ENCODE measurements at places on chromosomes 7 and 10.

GRCh38 chr10:18235477-18235876, 95.3 kb downstream of the CACNB2 start:
- DNase-seq: no peak

- DNase-seq: no peak
Measured at GRCh38 chr7:99253369-99253768, 19.3 kb upstream of the MYH16 start.

- DNase-seq: no peak
Measured at GRCh38 chr7:95139922-95140321, 184.4 kb downstream of the PON1 start.

GRCh38 chr10:78007172-78007571, 22.1 kb downstream of the POLR3A start:
- DNase-seq: no peak

GRCh38 chr10:101780818-101781654, 2.2 kb downstream of the NPM3 start:
- DNase-seq: peak; percentile 82

- DNase-seq: no peak
Measured at GRCh38 chr7:133633055-133633454, 380.2 kb downstream of the EXOC4 start.

- DNase-seq: no peak
Measured at GRCh38 chr10:79275431-79275851, 71.8 kb upstream of the PPIF start.

DNA sequence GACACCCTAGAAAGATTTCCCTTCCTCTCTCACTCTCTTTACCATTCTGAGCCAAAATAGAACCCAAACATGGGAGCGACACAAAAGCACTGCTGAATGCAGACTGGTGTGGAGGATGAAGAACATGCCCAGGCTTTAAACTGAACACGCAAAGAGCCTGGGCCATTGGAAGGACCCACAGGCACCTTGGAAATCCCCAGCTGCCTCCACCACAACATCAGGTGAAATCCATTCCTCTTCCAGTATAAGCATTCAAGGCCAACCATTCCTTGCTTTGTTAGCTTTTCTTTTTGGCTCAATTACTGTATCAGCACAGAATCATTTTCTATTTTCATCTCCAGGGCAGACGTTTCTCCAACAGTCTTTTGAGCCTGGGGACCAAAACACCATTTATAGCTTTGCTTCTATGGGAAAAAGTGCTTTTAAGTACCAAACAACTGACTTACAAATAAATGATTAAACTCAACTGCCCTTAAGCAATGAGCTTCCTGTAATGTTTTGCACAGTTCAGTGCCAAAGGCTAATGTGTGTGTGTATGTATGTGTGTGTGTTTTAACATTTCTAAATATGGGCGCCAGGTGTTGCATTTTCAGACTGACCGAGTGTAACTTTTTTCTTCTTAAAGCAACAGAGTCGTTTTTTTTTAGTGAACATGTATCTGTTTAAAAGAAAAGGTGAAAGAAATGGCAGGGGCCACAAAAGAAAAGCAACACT, 16.2 kb upstream of the BLNK start:
- DNase-seq: no peak

Measured in GM19239 (cell line).